Stimulated activated CD4-positive, alpha-beta T cell treated with anti-CD3 and anti-CD28 coated beads, Interleukin-4, amount 100 ng/mL, for 24 hours (primary cell): ENCODE measurements at places on chromosomes 16 and 17.

GRCh38 chr17:27303734-27304133 is 9.8 kb downstream of the WSB1 start:
- no peak for DNase-seq

DNA sequence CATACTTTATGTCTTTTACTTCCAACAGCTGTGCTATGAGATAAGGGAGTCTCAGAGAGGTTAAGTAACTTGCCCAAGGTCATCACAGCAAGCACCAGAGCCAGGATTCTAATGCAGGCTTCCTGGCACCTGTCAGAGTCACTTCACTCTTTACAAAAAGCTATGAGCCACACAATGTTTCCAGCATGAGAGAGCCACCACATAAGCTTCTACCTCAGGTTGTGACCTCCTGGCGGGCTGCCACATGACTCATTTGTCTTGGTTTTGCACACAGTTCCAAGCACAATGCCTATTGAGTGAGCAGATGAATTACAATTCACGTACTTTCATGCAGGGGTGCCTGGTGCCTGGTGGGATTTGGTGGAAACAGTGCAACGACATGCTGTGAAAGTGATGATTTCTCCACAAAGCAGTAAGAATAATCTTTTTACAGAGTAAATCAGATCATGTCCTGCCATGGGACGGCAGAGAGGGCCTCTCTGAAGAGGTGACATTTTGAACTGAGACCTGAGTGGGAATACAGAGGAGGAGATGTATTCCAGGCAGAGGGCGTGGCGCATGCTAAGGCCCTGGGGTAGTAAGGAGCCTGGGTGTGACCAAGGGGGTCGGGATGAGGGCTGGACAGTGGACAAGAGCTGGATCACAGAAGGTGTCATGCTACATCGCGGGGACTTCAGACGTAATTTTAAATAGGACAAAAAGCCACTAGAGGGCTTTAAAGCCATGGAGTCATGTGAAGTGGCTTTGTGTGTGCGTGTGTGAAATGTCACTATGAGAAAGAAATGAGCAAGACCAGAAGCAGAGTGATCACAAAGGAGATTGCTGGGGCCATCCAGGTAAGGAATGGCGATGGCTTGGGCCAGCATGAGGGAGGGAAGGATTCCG is 53.4 kb downstream of the CACNG3 start:
- DNase-seq: peak; percentile 12

DNA sequence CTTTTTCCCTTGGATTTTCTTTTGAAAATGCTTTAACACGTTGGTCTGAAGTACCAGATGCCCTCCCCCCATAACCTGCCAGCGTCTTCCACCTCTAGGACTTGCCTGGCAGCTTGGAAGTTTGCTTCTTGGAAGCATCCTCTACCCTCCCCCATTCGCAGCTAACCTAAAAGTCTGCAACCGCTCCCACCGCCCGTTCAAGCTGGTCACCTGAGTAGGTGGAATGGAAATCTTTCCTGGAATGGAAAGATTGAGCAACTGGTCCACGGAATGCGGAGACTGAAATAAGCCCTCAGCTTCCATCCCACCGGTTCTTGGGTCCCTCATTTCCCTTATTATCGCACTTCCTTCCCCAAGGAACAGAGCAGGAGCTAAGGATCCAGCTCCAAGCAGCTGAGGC is 31.4 kb downstream of the HS3ST3B1 start:
- DNase-seq: no peak

DNA sequence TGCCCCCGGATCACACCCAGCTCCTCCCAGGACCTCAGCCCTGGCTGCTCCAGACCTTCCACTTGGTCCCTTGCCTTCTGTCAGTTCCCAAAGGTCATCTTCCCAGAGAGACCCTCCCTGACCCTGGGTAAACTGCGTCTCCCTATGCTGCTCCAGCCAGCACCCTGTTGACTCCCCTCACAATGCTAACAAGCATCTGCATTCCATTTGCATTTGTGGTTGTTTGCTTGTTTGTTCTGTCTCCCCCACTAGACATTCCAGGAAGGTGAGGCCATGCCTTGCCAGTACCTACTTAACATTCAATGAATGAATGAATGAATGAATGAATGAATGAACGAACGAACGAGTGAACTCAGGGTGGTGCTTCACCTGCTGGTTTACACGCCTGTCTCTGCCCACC is 171.2 kb downstream of the WSCD1 start:
- DNase-seq: no peak

DNA sequence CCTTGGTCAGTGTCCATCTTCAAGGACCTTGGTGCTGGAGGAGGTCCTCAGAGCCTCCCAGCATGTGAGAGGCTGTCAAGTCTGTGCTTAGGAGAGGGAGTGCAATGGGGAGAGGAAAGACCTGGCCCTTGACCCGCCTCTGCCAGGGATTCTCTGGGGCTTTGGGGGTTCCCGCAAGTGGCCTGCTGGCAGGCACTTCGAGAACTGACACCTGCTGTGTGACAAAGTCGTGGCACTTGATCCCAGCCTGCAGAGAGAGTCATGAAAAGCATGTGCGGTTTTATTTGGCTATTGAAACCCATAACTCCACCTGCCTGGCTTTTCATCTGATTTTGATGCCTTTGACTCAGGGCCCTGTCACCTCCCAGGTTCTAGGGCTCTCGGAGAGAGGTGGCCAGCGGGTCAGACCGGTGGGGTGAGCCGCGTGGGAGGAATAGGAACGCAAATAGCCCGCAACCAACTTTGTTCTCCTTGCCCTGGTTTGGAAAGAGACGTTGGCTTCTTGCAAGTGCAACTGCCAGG is 42.8 kb upstream of the GSE1 start:
- DNase-seq: peak; percentile 29

GRCh38 chr16:19361587-19361986 is 56.1 kb upstream of the TMC5 start:
- DNase-seq: no peak

DNA sequence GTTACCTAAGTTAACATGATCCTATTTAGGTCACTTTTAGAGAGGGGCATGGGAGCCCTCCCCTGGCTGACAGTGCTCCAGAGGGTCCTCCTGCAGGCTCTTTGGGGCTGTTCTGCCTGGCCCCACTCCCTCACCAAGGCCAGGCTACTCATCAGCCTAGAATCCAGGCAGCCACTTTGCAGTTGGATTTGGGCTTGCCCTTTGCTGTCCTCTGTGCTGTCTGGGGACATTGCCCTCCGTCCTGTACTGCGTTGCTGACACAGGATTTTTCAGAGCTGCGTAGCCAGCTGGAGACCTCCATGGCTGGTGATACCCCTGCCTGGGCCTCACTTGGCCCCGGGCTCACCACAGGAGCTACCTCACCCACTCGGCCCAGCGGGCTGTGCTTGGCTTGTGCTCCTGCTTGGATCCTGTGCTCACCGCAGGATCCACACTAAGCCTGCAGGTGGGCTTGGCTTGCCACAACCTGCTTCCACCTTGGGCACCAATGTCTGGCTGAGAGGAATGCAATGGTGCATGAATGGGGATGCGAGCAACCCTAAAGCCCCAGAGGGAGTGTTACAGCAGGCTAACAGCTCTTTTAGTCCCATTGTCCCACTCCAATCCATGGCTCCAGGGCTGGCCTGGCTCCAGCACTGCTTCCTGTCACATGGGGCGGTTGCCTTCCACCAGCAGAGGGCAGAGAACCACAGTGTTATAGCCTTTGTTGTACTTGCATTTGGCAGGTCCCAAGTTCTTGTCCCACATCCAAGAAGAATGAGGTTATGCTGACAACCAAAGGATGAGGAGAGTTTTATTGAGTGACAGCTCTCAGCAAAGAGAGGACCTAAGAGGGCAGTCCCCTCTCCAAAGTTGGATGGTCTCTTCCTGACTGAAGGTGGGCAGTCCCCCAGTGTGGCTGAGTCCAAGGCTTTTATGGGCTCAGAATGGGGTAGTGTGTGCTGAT is 21.5 kb downstream of the CCL4 start:
- DNase-seq: no peak

- DNase-seq: no peak
Observed at GRCh38 chr16:13902677-13903076, 17.3 kb upstream of the ERCC4 start.

DNA sequence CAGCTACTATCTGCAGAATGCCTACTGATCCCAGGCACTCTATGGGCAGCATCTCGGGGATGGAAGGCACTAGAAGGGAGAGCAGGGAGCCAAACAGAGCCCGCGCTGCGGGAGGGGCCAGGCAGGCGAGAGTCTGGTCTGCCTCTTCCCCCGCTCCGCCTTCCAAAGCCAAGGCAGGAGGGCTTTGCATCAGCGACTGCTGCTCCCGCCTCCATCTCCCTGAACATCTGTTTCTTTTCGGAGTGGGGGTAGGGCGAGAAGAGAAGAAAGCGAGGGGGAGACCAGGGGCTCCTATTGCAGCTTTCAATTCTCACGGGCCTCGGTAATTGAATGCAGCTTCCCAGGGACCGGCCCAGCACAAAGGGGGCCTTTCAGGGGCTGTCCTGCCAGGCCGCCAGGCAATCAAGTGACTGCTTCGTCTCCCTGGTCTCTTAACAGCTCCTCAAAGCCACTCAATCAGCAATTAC is 31.4 kb upstream of the CDC42EP4 start:
- DNase-seq: no peak
